ENCODE measurements at places on chromosomes 11 and 22. TPM values are rescaled to one million over a fixed set of nuclear protein-coding genes. Genes with fewer than 3 reads are reported as not detected.
A peak's percentile ranks its signal among the peaks of the same experiment; 100 is the strongest.

ANKK1 gene
- total RNA-seq, result 0.12 TPM

OR8K3 gene
- total RNA-seq, result not detected

ME3 gene
- 37.1 TPM for total RNA-seq

PCNX3 gene
- total RNA-seq, result 51.0 TPM

KRTAP5-10 gene
- total RNA-seq, result not detected

MISFA gene
- total RNA-seq, result not detected

DNA sequence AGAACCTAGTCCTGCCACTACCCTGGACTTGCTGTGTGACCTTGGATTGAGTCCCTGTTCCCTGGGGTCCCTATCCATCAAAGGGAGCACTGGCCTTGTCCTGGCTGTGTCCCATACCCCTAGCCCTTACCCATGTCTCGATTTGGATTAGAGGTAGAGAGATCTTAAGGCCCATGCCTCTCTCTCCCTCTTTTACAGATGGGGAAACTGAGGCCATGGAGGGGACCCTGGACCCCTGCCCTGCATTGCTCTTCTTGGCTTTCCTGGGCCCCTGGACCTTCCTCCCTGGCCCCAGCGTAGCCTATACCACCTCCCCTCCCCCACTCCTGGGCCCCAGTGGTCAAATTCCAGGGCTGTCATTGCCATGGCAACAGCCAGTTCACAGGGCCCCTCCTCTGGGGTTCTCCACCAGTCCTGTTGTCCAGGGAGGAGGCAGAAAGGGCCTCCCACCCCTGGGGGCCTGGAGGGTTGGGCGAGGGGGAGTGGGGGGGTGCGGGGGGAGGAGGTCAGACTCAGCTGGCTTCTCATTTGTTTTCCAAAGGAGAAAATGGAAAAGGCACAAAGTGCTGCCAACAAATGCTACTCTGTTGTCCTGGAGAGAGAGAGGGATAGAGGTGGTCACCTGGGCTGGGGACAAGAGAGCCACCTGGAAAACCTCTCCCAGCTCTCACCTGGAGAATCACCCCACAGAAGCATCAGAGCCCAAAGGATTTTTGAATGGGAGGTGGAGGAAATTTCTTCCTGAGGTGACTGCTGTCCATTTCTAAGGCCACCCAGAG is 23.3 kb downstream of the ARHGEF17 start:
- no peak for DNase-seq

GRCh38 chr11:45620243-45620642 is 45.2 kb downstream of the CHST1 start:
- no peak for DNase-seq

DNA sequence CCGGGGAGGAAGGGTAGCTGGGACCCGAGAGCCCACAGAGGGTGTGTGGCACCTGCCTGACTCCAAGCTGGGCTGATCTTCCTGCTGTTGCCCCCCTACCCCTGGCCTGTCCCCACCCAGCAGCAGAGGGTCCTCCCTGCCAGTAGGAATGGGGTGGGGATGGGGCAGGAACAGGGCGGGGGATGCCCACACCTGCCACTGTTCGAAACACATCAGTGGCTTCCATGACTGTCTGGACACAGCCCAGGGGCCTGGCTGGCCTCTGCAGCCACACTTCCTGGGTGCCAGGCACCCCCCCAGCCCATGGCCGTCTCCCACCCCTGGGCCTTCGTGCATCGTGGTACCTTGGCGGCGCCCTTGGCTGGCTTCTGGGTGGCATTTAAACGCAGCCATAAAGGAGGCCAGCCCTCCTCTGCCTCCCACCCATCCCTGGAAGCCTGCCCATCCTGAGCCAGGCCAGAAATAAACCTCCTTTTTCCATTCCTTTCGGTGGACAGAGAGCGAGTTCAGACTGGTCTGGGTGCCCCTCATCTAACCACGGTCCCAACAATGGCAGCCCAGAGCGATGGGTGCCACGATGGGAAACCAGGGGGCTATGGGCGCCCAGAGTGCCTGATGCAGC is 745 bp upstream of the SHISAL1 start:
- no peak for DNase-seq

DNA sequence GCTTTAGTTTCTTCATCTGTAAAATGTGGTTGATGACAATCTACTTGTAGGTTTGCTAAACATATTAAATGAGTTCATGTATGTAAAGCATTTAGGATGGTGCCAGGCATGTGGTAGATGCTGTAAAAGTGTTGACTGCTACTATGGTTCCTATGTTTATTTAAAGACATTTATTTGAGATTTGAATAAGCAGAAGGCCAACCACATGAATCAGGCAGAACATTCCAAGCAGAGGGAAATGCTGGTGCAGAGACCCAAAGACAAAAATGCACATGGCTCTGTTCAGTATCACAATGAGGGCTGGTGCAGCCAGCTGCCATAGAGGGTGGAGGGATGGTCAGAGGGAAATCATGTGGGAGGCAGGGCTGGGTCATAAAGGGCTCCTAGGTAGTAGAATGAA is 156.2 kb upstream of the PDGFD start:
- DNase-seq, result no peak

DNA sequence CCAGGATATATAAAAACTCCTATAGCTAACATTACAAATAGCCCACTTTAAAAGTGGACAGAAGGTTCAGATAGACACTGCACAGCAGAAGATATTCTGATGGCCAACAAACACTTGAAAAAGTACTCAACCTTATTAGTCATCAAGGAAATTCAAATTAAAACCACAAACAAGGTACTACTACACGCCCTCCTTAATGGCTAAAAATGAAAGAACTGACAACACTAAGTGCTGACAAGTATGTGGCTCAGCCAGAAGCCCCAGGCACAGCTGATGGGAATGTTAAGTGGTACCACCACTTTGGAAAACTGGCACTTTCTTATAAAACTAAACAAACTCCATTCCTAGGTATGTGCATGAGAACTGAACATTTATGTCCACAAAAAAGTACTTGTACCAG is 320.1 kb downstream of the TBC1D22A start:
- DNase-seq, result no peak

DNA sequence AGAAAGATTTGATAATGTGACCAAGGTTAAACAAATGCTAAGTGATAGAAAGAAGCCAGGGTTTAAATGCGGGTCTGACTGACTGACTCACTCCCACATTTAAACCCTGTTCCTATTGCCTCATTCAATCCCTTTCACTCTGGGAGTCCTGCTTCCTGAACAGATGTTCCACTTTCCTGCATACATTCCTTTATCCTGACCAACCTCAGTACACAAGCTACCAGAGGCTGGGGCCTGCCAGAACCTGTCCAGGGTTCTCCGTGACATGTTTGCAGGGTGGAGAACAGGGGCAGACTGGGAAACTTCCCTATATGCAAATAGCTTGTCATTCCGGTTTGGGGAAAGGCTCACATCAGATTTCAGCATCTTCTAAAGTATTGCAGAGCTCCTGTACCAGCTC is 3.0 kb upstream of the ANKK1 start:
- peak; percentile 72 for DNase-seq

DNA sequence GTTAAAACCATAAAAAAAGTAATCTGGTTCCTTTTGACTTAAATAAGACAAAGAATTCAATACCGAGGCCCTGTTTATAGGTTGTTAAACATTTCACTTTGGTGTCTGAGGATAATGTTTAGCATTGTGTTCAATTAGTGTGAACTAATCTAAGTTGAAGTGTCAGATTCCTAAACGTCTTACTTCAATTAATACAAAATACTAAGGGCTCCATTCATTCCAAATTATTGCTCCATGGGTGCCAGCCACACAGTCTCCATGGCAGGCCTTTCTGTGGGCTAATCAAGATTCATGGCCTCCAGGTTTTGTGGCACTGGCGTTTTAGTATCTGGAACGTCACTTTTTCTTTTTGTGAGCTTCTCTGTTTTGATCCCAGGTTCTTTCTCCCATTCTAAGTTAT is 89.4 kb downstream of the TMEM135 start:
- no peak for DNase-seq

GRCh38 chr11:69174841-69175240 is 19.1 kb downstream of the SMIM38 start:
- DNase-seq, result no peak

- no peak for DNase-seq
These were observed 20.0 kb downstream of the TRMU start for GRCh38 chr22:46355369-46355995.

- no peak for DNase-seq
These were observed 68.6 kb upstream of the CNTN5 start for GRCh38 chr11:98952107-98952506.

- DNase-seq, result no peak
These were observed 131.9 kb downstream of the WNT11 start for GRCh38 chr11:76074148-76075095.

DNA sequence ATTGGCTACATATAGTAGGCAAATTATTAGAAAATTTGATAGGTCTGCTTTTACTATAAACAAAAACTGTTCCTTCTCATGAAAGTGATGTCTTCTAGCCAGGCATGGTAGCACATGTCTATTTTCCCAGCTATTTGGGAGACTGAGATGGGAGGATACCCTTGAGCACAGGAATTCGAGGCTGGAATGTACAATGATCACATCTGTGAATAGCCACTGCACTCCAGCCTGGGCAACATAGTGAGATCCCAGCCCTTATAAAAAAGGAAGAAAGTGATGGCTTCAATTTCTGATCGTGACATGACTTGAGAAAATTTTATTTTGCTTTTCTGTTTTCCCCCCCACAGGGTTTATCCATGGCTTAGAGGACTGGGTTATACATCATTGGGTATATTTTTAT is 19.5 kb upstream of the B3GNT6 start:
- no peak for DNase-seq

GRCh38 chr22:49678137-49678841 is 149.4 kb downstream of the BRD1 start:
- DNase-seq, result no peak

GRCh38 chr22:47943729-47944700 is 1181.6 kb downstream of the TBC1D22A start:
- DNase-seq, result no peak

DNA sequence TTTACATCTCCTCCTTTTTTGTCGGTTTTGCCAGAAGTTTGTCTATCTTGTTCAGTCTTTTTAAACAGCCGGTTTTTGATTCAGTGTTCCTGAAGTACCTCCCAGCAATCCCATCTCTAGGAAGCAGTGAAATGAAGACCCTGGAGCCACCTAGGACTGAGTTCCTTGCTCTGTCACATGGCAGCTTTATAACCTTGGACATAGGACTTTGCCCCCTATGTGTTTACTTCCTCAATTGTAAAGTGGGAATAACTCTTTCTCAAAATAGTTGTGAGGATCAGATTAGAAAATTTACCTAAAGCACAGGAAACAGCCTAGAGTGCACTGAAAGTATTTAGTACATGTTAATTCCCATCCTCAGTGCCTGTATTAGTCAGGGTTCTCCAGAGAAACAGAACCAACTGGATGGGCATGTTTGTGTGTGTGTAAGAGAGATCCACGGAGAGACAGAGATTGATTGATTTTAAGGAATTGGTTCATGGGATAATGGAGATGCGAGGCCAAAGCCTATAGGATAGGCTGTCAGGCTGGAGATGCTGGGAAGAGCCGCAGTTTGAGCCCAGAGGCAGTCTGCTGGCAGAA is 20.0 kb downstream of the FAM83F start:
- DNase-seq, result no peak

- DNase-seq, result no peak
These were observed 64.6 kb upstream of the ADSL start for GRCh38 chr22:40281717-40282116.

GRCh38 chr11:72069787-72070251 is 10.5 kb downstream of the NUMA1 start:
- no peak for DNase-seq

- DNase-seq, result no peak
These were observed 120.6 kb downstream of the PDE3B start for GRCh38 chr11:14764179-14764578.

GRCh38 chr11:95379479-95379878 is 148.5 kb upstream of the SESN3 start:
- no peak for DNase-seq

Data from glomerular endothelial cell (primary cell).